Activated naive CD4-positive, alpha-beta T cell treated with Interleukin-2 at 50 U/mL for 16 hours (primary cell): ENCODE measurements at places on chromosomes 2 and 18.

DNA sequence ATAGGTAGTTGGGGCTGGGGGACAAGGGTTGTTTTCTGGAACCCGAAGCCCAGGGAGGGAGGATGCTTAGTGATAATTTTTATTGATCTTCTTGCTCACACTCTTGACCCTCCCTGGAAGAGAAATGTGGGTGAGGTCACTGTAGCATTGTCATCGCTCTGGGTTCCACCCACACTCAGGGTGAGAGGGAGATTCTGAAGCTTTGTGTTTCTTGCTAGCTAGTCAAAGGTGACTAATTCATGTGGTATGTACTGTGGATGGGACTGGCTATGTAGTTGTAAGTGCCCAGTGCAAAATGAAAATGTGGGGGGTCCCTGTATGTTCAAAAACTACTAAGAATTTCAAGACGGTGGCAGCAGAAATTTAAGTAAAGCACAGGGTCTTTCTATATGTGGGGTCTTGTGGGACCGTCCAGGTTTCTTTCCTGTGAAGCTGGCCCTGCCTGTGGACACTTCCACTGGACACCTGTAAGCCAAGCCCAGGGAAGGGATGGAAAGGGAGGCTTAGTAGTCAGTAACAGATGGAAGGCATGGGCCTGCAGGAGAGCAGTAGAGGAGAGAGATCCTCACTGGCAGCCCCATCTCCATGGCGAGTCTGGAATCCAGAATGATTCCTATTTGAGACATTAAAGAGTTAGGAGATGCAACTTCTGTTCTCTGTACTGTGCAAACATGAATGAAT lies 35.0 kb downstream of the TSN start:
- DNase-seq, result no peak

- DNase-seq, result no peak
Observed at GRCh38 chr18:22170421-22171257, 1.2 kb downstream of the GATA6 start.

GRCh38 chr18:75049455-75049789 lies 159.5 kb downstream of the PTGR3 start:
- no peak for DNase-seq

- no peak for DNase-seq
Observed at GRCh38 chr2:204669382-204669781, 124.1 kb downstream of the PARD3B start.

GRCh38 chr2:235611756-235612155 lies 117.9 kb downstream of the AGAP1 start:
- DNase-seq, result no peak

- no peak for DNase-seq
Observed at GRCh38 chr2:128628206-128628605, 309.5 kb upstream of the HS6ST1 start.

DNA sequence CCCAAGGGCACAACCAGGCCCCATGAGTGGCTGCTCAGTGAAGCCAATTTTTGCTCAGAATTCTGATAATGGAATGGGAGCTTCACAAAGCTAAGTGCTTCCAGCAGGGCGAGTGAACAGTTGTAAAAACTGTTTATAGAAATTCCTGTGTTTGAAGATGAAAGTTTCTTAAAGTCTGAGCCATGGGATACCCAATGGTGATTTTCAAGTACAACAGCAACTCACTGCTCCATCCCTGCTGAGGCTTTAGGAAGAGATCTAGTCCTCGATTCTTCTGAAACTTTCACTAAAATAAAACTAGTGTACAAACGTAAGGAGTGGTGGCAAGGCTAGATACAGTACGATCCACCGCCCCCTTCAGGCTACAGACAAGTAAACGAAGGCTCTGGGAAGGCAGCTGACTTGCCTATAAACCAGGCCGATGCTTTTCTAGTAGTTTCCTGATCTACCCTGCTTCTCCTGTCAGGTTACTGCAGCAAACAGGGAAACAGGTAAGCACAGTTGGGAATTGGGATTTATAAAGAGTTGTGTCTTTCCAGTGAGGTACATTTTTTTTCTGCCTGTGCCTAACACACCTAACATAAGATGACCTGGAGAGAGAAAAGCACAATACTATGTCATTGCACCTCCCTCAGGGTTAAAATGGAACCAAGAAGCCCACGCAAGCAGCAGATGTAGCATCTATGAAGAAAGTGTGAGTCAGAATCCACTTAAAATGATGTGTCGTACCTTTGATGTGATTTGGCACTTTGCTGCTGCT lies 108.7 kb downstream of the UXS1 start:
- DNase-seq, result peak; percentile 55

- DNase-seq, result no peak
Observed at GRCh38 chr2:22692746-22693145, 692.2 kb upstream of the KLHL29 start.

GRCh38 chr18:76487070-76487469 lies 8.0 kb downstream of the ZNF516 start:
- no peak for DNase-seq

GRCh38 chr2:70978341-70979179 lies at the start of gene ANKRD53:
Gene ANKRD53, plus strand, starts transcription at chr2:70978630. Its CDS starts 16 bp downstream, at chr2:70978646.
- DNase-seq, result no peak

DNA sequence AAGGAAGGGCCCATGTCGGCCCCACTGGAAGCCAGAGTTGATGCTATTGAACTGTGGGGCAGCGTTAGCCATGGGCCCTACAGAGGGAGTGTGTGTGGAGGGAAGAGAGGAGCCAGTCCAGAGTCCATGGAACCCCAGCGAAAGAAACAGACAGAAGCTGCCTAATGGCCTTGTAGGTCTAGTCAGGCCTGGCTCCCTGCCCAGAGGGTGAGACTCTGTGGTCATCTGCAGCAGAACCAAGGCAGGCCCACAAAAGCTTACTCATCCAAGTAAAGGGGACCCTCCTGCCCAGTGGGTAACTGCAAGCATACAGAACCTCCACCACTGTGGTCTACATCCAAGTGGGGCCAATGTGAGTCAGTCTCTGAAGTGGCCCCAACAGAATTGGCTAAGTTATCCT lies 439.8 kb downstream of the TGIF1 start:
- DNase-seq, result no peak

DNA sequence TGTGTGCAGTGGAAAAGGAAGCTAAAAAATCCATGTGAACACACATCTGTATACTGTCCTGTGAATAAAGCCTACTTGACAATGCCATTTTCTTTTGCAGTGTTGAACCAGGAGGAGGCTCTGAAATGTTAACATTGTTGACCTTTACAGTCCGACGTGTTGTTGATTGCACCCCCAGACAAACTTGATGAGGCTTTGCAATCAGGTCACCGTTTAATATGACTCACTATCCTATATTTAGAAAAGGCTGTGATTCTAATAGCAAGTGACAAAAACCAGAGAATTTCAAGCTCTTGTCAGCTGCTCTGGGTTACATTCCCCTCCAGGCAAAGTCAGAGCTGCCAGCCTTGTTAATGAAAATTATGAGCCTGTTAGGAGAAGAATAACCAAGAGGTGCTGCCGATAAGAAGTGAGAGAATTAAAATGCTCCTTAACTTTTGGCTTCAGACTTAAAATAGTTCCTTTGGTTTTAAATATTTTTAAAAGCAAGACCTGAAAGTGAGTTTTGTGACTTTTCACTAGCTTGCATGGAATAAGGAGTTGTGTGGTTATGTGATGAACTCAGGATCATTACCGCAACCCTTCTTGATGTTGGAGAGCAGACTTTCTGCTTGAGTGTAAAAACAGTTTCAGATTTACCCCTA lies 162.1 kb downstream of the QPCT start:
- no peak for DNase-seq

DNA sequence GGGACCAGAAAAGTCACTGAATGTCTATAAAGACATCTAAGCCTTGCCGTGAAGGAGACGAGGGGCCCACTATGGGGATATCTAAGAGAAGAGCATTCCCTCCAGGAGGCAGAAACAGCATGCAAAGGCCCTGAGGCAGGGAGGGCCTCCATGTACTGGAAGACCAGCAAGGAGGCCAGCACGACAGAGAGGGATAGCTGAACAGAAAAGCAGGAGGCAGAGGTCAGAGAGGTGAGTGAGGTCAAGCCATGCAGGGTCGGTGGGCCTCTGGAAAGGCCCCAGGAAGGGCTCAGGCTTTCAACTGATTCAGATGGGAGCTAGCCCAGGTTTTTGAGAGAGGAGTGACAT lies 5.7 kb downstream of the TRABD2A start:
- DNase-seq, result no peak

- DNase-seq, result peak; percentile 18
Observed at GRCh38 chr2:172462849-172463381, 35.5 kb downstream of the ITGA6 start.

GRCh38 chr18:58753976-58754375 lies 82.7 kb downstream of the MALT1 start:
- no peak for DNase-seq

GRCh38 chr2:46368401-46368800 lies 71.2 kb downstream of the EPAS1 start:
- no peak for DNase-seq

DNA sequence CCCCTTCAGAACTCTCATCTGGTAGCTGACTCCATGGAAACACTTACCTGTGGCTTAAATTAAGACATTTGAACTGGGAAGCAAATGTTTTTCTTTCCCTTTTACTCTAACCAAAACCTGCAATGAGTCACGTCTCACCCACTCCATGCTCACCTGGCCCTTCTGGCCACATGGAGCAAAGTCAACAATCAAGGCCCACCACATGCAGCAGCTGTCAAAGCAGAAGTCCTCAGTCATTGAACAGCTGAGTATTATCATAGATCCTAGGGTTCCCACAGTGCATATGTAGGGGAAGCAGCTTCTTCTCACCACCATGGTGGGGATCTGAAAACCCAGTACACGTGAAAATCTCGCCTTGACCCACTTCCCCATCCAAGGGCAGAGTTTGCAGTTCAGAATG lies 12.3 kb upstream of the MEP1B start:
- DNase-seq, result no peak

GRCh38 chr2:178363252-178363651 lies 87.7 kb downstream of the PRKRA start:
- DNase-seq, result no peak

DNA sequence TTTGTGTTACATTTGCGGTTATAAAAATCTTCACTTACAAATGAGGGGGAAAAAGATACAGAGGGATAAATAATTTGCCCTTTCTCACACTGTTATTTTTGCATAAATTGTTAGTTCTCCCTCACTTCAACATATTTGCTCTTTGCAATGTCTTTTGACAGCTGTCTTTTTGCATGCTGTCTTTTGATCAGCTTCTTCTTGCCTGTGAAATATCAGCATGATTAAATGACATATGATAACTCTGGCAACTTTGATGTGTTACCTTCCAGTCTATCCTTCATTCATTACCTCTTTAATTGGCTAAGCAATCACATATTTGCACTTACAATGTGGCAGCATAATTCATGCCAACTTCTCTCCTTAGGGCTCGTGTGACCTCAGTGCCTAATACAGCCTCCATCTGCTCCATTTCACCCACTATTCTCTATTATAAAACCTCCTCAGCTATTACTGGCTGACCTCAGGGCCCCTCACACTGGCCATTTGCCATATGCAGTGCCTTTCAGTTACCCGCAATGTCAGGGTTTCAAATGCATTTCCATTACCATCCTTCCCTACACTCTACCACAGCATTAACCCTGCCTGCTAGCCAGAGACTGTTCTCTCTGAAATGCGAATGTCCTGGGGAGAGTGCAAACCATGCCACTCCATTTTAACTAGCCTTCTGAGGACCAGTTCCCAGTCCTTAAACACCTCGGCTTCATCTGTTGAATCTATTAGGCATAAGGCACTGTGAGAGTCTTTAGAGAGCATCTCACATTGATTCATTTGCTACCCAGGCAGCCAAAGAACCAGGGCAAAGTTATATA lies 1056.6 kb upstream of the CHAC2 start:
- no peak for DNase-seq

GRCh38 chr18:32804134-32804888 lies 31.5 kb upstream of the KLHL14 start:
- no peak for DNase-seq

- no peak for DNase-seq
Observed at GRCh38 chr2:126253669-126254068, 402.3 kb upstream of the GYPC start.

- DNase-seq, result no peak
Observed at GRCh38 chr18:76461692-76462325, 33.2 kb downstream of the ZNF516 start.

DNA sequence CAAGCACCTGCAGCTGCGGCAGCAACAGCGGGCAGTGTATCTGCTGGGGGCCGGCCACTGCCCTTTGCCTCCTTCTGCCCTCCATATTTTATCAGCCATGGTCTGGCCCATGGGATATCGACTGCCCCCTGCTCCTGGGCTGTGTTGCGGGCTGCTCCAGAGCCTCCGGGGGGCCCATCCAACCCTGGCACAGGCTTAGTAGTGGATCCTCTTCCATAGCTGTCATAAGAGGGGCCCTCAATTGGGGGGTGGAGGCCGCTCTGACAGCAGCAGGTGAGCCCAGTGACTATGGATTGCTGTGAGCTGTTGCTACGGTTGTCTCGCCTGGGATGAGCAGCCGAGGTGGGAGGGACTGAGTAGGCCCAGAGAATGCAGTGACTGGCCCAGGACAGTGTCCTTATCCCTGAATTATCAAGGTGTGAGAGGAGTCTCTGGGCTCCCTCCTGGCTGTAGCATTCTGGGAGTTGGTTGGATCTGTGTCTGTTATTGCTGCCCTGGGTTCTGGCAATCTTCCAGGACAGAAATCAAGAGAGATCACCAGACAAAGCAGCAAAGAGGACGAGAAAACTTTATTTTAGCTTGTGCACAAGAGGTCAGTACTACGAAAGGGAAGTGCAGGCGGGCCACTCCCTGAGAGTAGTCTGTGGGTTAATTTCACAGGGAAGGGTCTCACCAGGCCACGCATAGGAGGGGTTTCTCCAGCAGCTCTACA lies 145.1 kb downstream of the ASB1 start:
- DNase-seq, result no peak

DNA sequence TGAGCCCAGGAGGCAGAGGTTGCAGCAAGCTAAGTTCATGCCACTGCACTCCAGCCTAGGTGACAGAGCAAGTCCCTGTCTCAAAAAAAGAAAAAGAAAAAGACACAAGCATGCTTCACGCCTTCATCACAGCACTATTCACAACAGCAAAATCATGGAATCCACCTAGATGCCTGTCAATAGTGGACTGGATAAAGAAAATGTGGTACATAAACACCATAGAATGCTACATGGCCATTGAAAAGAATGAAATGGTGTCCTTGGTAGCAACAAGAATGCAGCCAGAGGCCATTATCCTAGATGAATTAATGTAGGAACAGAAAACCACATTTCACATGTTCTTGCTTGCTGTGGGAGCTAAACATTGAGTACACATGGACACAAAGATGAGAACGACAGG lies 392.6 kb downstream of the EIPR1 start:
- DNase-seq, result no peak

DNA sequence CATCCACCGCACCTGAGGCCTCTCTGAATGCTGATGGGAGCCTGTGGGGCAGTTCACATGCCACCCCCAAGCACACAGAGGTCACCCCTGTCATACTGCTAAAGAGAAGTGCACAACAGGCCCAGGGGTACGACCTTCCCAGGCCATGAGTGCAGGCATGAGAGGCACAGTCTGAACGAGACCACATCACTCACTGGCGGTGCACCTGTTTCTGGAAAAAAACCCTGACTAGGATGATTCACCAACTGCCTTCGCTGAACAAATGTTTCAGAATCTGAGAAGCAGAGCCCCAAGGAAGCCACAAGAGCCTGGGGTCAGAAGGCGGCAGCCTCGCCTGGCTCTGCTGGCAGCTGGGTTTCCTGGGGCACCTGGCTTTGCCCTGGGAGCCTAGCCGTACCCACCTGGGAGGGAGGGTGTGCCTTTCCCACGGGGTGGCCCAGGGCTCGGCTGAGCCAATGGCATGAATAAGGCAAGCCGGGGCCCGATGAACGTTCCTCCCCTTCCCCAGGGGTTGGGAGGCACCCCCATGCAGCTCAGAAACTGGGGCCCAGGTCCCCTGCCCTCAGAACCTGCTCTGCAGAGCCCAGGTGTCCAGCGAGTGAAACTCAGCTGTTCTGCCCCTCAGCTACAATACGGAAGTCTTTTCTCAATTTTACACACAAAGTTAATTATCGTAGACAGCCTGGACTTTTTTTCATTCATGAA lies 73.8 kb downstream of the HDAC4 start:
- DNase-seq, result peak; percentile 72
